ENCODE measurements at places on chromosomes 2 and 18. TPM values are rescaled to one million over a fixed set of nuclear protein-coding genes. Genes with fewer than 3 reads are reported as not detected.

The HRH4 gene
- 0.02 TPM for total RNA-seq

The COL3A1 gene
- 0.16 TPM for total RNA-seq

The SCYGR6 gene
- total RNA-seq = not detected

The B3GNT7 gene
- total RNA-seq = 2.6 TPM

The CCDC102B gene
- 0.42 TPM for total RNA-seq

The CPO gene
- total RNA-seq = not detected

The VWA3B gene
- total RNA-seq = not detected

The AQP4 gene
- total RNA-seq = not detected

The THUMPD2 gene
- total RNA-seq = 14.6 TPM

The TMEM247 gene
- not detected for total RNA-seq

The AOX1 gene
- 2.8 TPM for total RNA-seq

The RASGRP3 gene
- 1.2 TPM for total RNA-seq

The SLC38A11 gene
- not detected for total RNA-seq

The NAT8 gene
- total RNA-seq = not detected

The EFEMP1 gene
- total RNA-seq = 40.9 TPM

The DAW1 gene
- total RNA-seq = 2.3 TPM

The NETO1 gene
- total RNA-seq = not detected

The NT5DC4 gene
- total RNA-seq = not detected

The NEU2 gene
- not detected for total RNA-seq

The TNFAIP6 gene
- 1.3 TPM for total RNA-seq

The GKN1 gene
- total RNA-seq = 0.48 TPM

The LRP2 gene
- total RNA-seq = not detected

The UGT1A8 gene
- not detected for total RNA-seq

The CLIP4 gene
- 28.6 TPM for total RNA-seq

The MYO5B gene
- 11.8 TPM for total RNA-seq

The DPY30 gene
- total RNA-seq = 115 TPM

The HIBCH gene
- 16.1 TPM for total RNA-seq

The PROC gene
- 3.7 TPM for total RNA-seq

The LBX2 gene
- 3.5 TPM for total RNA-seq

The KCNIP3 gene
- 1.7 TPM for total RNA-seq

The ANKRD39 gene
- 22.2 TPM for total RNA-seq

The ADCYAP1 gene
- total RNA-seq = not detected

The TSPYL6 gene
- total RNA-seq = not detected

The ASB18 gene
- total RNA-seq = not detected

The RUFY4 gene
- total RNA-seq = not detected

The MAL gene
- total RNA-seq = not detected

The TSHZ1 gene
- total RNA-seq = 6.2 TPM

The TFPI gene
- total RNA-seq = 58.8 TPM

The IL1F10 gene
- total RNA-seq = not detected

The ZAP70 gene
- total RNA-seq = not detected

The RAPH1 gene
- total RNA-seq = 6.8 TPM

The CPS1 gene
- 6.2 TPM for total RNA-seq

The C2orf72 gene
- total RNA-seq = 6.1 TPM

The POU3F3 gene
- not detected for total RNA-seq

The NCKAP1 gene
- 101 TPM for total RNA-seq

The AFF3 gene
- 0.22 TPM for total RNA-seq

The CNDP1 gene
- not detected for total RNA-seq

The KHK gene
- 6.9 TPM for total RNA-seq

The ZC3H6 gene
- total RNA-seq = 0.47 TPM

The ANTXR1 gene
- total RNA-seq = 154 TPM

The ALPP gene
- 0.56 TPM for total RNA-seq

The KANSL1L gene
- 0.28 TPM for total RNA-seq

The CNPPD1 gene
- 40.0 TPM for total RNA-seq

The SLC23A3 gene
- 0.49 TPM for total RNA-seq

The DNAJC5G gene
- not detected for total RNA-seq

The VSNL1 gene
- not detected for total RNA-seq

The GPR75 gene
- 1.6 TPM for total RNA-seq

The HAUS1 gene
- 37.6 TPM for total RNA-seq

The ELMOD3 gene
- total RNA-seq = 11.1 TPM

Measured in A549 treated with RU486 at 1 μM for 4 hours (cell line).